ENCODE measurements at places on chromosomes 2 and 18. TPM values are rescaled to one million over a fixed set of nuclear protein-coding genes. Genes with fewer than 3 reads are reported as not detected.

Gene SLC19A3
- 0.21 TPM for total RNA-seq

- DNase-seq, result no peak
Measured at GRCh38 chr2:107027810-107028209, 141.8 kb upstream of the ST6GAL2 start.

DNA sequence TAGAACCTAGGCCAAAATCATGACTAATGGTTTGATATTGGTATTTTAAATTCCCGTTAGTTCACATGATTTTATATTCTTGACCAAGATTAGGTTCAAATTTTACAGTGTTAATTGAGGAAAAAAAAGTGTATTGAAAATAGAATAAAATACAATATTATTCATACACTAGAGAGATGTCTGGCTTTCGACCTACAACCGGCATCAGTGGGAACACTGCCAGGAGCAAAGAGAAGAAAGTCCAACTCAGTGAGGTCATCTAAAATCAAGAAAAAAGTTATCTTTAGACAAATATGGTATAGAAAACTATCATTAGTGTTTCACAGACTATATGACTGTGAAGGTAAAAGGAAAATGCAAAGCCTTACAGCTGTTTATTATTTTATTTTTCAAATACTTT is 81.5 kb downstream of the PIGN start:
- DNase-seq, result no peak

DNA sequence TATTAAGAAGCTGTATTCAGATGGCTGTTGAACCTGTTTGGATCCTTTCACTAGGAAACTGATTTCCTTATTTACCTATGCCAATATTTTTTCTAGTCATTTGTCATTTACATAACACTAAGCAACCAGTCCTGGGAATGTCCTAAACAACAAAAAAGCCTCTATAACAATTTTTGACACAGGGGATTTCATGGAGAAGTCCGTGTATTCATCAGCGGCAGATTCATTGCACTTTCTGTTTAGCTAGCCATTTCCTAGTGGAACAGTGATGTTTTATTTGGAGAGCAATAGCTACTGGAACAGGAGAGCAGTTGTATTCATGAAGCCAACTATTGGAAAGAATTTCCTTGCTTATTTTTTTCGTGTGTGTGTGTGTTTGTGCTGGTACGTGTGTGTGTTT is 604.3 kb upstream of the POU3F3 start:
- DNase-seq, result no peak

GRCh38 chr18:50203801-50204604 is 9.1 kb upstream of the MYO5B start:
- DNase-seq, result peak; percentile 27

DNA sequence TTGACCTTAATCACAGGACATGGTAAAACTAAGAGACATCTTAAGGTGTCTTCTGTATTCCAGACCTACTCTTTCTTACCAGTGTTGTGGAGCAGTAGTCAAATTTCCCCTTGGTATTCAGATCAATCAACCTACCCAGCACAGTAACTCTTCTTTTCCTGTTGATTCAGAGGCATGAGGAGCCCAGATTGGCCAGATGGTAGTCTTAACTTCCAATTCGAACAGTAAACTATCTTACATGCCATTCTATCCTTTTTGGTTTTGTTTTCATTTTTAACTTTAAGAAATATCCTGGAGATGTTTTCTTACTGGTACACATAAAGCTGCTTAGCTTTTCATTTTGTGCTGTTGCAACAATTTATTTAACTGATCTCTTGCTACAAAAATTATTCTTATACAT is 630.3 kb upstream of the PKDCC start:
- DNase-seq, result no peak

DNA sequence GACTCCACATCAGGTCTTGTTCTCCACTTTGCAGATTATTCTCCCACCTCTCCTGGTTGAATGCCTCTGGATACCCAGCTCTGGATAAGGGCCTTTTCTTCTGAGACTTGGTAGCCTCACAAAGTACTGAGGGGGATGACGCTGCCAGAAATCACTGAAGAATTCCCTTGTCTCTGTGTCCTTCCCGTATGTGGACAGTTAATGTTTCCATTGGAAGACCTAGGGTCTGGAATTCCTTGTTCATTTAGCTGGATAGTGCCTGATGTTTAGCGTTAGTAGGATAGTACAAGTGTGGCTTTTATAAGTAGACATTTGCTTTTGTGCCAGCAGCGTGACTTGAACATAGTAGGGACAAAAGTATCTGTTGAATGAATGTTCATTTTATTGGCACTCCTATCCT is 76.9 kb downstream of the CLHC1 start:
- DNase-seq, result no peak

Gene KIF1A
- total RNA-seq, result not detected

DNA sequence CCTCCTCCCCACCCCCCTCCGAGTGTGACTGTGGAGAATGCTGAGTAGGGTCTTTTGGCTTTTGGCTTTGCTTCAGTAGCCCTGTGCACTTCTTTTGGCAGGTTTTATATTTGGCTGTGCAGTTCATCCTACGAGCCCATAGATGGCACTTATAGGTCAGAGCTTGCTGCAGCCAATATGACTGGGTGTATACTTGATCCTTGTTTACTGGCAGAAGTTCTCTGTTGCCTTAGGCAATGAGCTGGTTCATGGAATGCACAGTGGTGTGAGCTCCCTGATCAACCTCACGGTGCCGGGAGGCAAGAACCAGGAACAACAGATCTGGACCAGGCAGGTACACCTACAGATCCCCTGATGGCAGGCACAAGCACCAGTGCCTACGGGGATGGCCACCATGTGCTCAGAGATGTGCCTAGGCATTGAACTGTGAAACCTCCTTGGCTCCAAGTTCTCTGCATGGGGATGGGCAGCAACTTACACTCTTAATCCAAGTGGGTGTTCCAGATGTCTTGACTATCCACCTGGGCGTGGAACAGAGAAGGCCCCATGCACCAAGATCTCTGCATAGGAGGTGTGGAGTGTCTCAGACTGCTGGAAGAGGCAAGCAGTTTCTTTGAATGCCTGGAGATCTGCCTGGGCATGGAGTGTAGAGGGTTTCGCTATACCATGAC is 190.4 kb downstream of the KIAA1328 start:
- DNase-seq, result peak; percentile 65

GRCh38 chr2:43285987-43286386 is 59.6 kb upstream of the ZFP36L2 start:
- DNase-seq, result no peak

Gene CNDP1
- total RNA-seq, result not detected

DNA sequence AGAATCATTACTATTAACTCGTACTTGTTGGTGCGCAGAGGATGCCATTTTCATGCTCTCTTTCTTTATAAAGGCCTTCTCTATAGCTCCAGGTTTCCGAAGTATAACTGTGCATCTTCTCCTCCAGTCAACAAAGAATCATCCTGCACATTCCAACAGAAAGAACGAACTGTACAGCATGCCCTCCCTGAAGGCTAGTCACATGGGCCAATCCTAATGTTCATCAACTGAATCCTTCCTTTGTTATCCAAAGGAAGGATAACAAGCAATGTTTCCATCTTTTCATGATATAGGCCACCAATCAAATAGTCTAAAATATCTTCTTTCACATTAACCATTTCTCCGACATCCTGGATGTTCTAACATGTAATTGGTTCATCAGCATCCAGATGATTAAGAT is 66.9 kb upstream of the LDLRAD4 start:
- no peak for DNase-seq

DNA sequence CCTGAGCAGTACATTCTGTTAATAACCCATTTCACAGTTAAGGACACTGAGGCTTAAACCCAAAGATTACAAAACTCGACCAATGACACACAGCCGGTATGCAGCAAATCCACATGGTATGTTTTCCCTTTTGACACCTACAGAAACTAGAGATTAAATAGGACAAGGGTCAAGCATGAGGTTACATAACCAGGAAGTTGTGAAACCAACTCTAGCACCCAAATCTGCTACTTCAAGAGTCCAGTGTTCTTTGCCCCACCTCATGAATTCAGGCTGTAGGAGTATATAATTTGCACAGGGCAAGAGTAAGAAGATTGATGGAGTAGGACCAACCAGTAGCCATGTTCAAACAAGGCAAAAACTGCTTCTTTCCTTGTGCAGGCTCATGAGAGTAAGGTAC is 249.8 kb downstream of the BCL11A start:
- DNase-seq, result no peak

- no peak for DNase-seq
Measured at GRCh38 chr2:113851640-113852039, 38.2 kb upstream of the ACTR3 start.

DNA sequence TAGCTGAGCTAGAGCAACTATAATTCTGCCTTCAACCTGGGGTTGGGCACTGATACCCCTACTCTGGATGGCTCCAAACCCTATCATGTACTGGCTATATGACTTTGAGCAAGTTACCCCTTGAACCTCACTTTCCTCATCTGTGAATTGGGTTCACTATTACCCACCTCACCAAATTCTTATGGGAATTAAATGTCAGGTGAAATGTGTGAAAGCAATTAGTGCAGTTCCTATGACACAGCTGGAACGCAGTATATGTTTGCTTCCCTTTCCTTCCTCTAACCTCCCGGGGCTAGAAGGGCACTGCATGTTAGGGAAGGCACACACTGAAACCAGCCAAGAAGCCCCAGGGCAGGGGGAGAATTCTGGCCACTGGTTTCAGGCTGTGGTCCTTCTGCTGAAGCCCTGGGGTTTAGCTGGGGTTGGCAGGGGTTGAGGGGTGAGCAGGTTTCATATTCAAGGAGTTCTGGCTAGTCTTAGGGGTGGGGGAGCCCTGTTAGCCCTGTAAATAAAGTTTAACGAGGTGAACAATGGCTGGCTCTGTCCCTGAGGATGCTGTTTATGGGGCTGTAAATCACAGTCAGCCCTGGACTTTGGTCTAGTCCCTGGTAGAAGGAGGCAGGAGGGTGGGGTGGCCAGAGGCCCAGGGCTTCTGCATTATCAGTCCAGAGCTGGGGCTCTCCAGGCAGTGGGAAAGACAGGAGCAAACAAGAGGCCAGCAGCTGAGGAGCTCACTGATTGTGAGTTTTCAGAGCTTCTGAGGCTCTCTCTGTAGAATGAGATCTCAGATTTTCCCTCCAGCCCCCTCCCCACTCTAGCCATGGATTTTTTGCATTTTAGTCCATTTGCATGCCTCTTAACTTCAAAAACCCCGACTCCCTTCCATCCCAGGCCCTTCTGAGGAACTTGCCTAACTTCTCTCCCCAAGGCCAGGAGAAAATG is 8.0 kb downstream of the PKDCC start:
- DNase-seq, result no peak

DNA sequence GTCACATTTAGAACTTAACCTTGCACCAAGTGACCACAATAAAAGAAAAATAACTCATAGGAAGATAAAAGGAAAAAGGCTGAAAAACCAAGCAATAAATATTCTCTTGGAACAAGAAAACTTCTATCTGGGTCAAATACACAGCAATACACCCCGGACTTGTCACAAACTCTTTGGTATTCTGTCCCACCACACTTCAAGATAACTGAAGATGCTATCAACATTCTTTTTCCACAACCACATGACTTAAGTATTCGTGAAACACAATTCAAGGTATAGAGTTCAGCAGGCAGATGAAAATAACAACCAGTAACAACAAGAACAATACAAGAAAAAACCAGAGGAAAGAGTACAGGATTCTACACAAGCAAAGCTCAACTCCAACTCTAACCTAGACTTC is 18.0 kb downstream of the MBD2 start:
- DNase-seq, result no peak

Gene ASB1
- total RNA-seq, result 34.3 TPM

Gene ITM2C
- total RNA-seq, result 51.2 TPM

DNA sequence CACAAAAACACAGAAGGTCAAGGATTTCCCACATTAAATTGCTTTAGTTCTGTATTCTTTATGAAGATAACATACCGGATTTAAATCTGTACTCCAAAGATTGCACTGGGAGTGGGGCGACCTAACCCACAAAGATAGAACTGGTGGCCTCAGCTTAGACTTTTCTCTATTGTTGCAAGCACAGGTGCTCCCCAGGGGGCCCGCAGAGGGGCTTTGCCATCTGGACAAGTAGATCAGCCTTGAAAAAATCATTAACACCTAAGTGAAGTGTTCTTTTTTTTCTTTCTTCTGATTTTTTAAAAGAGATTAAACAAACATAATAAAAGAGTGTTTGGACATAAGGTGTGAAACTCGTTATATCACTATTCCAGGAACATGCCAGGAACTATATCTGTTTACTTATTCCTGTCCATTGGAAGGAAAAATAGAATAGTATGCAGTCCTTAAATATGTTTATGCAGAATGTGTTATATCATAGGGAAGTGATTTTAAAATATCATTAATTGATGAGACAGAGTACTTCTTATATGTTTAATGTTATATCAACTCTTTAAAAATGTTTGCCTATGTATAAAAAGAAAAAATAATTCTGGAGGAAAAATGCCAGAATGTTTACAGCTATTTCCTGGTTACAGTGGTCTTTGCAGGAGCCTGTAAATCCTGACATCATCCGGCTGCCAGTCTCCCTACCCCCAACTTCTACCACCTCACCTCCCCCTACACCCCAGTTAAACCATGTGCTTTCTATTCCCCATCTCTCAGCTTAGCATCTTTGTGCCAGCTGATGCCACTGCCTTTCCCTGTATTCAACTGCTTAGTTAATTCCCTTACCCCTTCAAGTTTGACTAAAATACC is 679.2 kb downstream of the CNTNAP5 start:
- DNase-seq, result no peak

Gene GNAL
- total RNA-seq, result 4.4 TPM

- no peak for DNase-seq
Measured at GRCh38 chr2:8806885-8807704, 30.3 kb downstream of the KIDINS220 start.

DNA sequence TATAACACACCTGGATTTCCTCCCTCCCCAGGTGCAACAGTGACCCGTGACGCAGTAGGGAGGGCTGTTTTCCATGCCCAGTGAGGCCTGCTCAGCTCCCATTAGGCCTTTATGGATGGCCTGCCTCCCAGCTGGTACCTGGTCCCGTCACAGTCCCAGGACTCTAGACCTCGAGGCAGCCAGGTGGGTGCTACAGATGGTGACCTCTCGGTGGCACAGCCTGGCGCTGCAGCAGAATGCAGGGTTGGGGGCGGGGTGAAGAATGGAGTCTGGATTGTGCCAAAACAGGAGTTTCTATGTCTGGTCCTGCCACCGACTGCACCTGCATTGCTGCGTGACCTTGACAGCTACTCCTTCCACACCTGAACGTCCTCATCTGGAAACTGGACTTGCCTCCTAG is 18.0 kb upstream of the YWHAQ start:
- no peak for DNase-seq

- DNase-seq, result no peak
Measured at GRCh38 chr18:73121207-73121606, 253.4 kb upstream of the NETO1 start.

GRCh38 chr2:235850771-235851551 is 317.2 kb downstream of the GBX2 start:
- DNase-seq, result no peak

GRCh38 chr2:119672161-119672862 is 6.7 kb upstream of the TMEM177 start:
- DNase-seq, result no peak

- no peak for DNase-seq
Measured at GRCh38 chr18:24659827-24660720, 199.6 kb downstream of the HRH4 start.

Gene UGT1A6
- total RNA-seq, result 14.0 TPM
